ENCODE measurements at places on chromosomes 12 and 14.

DNA sequence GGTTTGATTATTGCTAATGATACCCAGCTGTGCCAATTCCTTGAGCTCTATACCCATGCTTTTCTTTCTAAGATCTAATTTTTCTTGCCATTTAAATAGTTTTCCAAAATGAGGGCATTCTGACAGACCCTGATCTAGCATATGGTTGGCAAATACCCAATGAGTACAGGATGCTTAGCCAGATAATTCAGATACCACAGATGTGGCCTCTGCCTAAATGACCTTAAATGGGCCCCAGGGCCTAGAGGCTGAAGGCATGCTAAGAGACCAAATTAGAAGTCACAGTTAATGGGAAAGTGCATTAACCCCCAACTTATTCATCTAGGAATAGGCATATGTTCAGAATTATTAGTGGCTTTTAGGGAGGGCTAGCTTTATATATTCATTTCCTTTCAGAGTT is 122.3 kb upstream of the CNOT2 start:
- DNase-seq = no peak

- no peak for DNase-seq
These were observed 26.8 kb downstream of the NCKAP5L start for GRCh38 chr12:49801141-49802063.

DNA sequence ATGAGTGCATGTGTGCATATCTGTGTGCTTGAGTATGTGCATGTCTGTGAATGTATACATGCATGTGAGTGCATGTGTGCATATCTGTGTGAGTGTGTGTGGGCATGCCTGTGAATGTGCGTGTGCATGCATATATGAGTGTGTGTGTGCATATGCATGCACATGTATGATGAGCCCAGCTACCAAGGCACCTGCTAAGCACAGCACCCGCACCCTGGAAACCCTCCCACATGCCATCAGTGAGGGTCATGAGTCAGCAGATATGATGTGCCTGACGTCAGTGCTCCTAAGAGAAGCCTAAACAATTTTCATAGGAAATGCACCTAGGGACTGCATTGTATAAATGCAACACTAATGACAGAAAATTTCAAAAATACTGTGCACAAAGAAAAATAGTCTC is 151.1 kb downstream of the KIF26A start:
- no peak for DNase-seq

DNA sequence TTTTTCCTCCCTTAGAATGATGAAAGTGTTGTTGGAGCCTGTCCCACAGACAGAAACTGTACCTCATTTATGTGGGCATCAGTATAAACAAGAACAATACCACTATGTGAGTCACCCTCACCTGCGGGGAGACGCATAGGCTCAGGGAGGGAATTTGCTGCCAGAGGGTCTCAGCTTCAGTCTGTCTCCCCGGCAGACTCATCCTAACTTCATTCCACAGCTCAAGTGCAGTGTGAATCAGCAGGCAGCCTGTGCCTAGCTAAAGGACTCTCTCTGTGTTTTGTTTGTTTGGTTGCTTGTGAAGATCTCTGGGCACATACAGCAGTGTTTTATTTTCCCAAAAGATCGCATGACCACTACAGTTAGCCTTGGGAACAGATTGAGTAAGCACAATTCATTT is 98.9 kb downstream of the PRKCH start:
- DNase-seq = no peak

GRCh38 chr12:92827836-92828431 is 101.2 kb downstream of the EEA1 start:
- DNase-seq = no peak

- no peak for DNase-seq
These were observed 115.8 kb downstream of the SYT10 start for GRCh38 chr12:33323823-33324222.

DNA sequence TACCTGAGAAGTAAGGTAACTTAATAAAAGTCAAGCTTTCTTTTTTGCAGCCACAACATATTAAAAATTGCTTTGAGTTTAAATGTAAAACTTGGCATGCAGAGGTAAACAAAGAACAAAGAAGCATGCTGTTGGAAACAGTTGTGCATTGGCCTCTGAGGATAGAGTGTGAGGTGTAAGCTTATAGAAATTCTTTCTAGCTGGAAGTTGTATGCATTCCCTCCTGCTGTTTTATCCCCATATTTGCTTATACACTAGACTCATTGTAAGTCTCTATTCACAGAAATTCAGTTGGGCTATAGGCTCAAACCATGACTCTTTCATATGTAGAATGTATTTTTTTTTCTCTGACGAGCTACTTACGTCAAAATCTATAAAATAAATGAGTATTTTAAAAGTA is 316.3 kb downstream of the SLC6A15 start:
- no peak for DNase-seq

GRCh38 chr12:47997321-47997720 is 7.0 kb downstream of the COL2A1 start:
- DNase-seq = no peak

DNA sequence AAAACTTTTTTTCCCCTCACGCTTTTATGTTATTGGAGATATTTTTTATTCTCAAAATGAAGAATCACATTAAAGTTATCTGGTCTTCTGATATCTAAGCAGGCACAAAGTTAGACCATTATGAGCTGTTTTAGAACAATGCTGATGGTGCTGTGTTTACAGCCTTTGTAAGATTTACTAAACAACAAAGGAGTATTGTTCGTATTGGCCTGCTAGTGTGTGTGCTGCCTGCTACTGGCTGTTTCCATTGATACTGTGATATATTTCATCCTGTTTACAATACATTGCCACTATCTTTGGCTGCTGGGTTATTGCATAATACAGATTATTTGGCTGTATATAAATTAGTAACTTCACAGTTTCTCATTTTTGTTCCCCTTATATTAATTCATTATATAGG is 220.8 kb downstream of the ITPR2 start:
- DNase-seq = no peak

DNA sequence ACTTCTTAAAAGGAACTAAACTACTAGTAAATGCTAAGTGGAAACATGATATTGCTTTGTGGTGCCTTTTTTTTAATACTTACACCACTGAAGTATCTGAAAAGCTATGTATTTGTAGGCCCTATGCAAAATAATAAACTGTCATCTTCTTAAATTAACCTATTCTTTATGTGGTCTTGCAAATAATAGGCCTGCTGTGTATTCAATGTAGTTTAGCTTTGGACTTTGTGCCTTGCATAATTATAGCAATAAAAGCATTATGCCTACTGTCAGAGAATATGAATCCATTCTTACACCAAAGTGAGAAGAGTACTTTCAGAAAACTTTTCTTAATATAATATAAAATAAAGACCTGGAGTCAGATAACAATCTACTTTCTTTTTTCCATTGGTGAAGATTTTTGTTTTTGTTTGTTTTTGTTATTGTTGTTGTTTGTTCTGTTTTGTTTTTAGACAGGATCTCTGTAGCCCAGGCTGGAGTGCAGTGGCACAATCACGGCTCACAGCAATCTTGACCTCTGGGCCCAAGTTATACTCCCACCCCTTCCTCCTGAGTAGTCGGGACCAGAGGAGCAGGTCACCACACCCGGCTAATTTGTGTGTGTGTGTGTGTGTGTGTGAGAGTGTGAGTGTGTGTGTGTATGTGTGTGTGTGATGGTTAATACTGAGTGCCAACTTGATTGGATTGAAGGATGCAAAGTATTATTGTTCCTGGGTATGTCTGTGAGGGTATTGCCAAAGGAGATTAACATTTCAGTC is 213.8 kb downstream of the SLC6A15 start:
- DNase-seq = no peak

DNA sequence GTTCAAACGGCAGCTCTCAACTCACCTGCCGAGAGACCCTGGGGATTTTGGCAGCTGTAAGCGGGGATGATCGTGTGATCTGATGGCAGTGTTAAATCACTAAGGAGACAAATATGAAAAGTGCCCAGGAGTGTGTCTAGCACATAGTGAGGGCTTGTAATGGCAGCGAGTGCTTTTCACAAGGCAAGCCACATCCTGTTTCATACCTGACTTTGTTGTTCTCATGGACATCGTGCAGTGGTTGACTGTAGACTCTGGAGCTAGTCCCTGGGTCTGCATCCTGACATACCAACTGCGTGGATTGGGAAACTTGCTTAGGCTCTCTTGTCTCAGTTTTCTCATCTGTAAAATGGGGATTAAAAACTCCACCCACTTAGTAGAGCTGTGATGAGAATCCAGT is 148.5 kb downstream of the VRK1 start:
- no peak for DNase-seq

GRCh38 chr14:60304509-60304908 is 55.5 kb downstream of the PPM1A start:
- DNase-seq = no peak

DNA sequence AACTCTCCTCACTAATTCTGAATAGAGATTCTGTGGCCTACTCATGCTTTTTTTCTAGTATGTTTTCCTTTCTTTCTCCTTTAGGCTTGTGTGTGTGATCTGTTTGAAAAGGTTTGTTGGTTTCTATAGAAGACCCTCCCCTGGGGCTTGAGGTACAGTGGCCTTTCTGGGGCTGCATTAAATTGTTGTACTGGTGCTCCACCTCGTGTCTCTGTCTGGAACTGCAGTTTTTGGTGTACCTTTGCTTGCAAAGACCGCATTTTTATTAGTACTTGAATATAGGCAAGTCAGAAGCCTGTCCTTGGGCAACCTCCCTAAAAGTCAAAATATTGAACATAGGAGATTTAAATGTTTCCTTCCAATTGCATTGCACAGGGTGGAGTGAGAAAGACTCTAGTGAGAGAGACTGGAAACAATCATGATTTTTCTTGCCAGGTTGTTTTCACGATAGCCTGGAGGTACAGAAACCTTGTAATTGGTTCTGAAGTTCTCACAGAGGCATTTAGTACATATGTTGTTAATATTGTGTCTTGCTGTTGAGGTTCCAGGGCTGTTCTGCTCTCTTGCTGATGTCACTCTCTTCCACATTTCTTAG is 39.0 kb downstream of the SLCO1B1 start:
- peak; percentile 0 for DNase-seq

- DNase-seq = no peak
These were observed 59.6 kb downstream of the ARL6IP4 start for GRCh38 chr12:123040106-123040505.

GRCh38 chr14:39374851-39375250 is 57.4 kb downstream of the FBXO33 start:
- DNase-seq = no peak

GRCh38 chr14:67620217-67620785 is 581 bp downstream of the ARG2 start:
- no peak for DNase-seq

DNA sequence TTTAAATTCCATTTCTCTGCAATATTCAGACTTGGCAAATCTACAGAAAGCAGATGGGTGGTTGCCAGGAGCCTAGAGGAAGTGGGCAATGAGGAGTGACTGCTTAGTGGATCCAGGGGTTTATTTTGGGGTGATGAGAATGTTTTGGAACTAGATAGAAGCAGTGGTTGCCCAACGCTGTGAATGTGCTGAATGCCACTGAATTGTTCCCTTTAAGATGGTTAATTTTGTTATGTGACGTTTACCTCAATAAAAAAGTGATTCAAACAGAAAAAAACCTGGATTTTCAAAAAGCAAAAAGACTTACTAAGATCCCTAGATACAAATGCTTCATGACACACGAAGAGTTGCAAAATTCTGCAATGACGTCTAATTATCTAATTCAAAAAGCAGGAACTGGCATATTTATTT is 34.2 kb downstream of the DAO start:
- DNase-seq = no peak

DNA sequence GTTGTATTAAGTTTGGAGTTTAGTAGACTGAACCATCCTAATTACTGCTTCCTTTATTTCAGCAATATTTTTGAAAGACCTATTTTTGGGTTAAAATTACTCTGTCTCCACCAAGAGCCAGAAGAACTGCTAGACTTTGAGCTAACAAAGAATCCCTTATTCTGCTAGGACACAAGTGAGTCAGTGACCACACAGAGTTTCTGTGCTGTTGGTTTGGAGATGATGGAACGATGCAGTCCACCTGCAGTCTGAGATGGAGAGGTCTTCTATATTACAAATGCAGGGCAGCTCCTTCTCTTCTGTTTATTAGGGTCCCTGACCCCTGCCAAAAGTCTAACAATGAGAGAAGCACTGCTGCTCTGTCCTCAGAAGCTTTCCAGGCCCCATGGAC is 6.7 kb upstream of the STXBP6 start:
- no peak for DNase-seq

DNA sequence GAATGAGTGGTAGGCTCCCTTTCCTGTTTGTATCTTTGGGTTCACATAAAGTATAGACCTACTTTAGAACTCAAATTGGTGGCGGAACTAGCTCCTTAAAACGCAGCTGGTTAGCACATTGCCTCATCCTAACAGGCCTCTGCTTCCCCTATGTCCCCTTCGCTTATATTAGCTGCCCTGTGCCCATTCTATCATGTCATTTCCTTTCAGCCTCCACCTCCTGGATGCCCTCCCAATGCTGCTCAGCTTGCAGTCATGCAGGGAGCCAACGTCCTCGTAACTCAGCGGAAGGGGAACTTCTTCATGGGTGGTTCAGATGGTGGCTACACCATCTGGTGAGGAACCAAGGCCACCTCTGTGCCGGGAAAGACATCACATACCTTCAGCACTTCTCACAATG is 3.5 kb downstream of the DAZAP2 start:
- no peak for DNase-seq

DNA sequence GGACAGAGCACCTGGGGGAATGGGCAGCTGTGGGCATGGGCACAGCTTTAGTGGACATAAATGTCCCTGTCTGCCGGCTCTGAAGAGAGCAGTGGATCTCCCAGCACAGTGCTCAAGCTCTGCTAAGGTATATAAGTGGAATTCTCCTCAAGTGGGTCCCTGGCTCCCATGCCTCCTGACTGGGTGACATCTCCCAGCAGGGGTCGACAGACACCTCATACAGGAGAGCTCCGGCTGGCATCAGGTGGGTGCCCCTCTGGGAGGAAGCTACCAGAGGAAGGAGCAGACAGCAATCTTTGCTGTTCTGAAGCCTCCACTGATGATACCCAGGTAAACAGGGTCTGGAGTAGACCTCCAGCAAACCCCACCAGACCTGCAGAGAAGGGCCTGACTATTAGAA is 25.0 kb upstream of the NUAK1 start:
- DNase-seq = no peak

- no peak for DNase-seq
These were observed 1241.6 kb upstream of the USP15 start for GRCh38 chr12:61018571-61018970.

- DNase-seq = no peak
These were observed 28.9 kb upstream of the EGLN3 start for GRCh38 chr14:33979613-33980276.

GRCh38 chr14:93430315-93431035 is at the start of gene UNC79:
Gene UNC79 (plus strand): TSS chr14:93430939. CDS start chr14:93431030, 91 bp downstream.
- no peak for DNase-seq

- DNase-seq = no peak
These were observed 12.8 kb upstream of the MLEC start for GRCh38 chr12:120674097-120674636.

DNA sequence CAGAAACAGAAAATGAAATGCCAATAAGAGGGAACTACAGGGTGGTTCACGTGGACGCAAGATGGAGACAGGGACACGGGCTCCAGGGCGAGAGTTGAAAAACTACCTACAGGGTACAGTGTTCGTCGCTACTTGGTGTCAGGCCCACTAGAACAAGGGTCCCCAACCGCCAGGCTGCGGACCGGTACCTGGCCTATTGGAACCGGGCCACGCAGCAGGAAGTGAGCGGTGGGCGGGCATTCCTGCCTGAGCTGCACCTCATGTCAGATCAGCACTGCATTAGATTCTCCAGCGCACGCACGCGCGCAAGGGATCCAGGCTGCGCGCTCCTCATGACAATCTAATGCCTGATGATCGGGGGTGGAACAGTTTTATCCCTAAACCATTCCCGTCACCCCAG is 14.8 kb downstream of the INF2 start:
- no peak for DNase-seq

Measured in T-cell (primary cell).